ENCODE measurements at places on chromosomes 1 and 21.

DNA sequence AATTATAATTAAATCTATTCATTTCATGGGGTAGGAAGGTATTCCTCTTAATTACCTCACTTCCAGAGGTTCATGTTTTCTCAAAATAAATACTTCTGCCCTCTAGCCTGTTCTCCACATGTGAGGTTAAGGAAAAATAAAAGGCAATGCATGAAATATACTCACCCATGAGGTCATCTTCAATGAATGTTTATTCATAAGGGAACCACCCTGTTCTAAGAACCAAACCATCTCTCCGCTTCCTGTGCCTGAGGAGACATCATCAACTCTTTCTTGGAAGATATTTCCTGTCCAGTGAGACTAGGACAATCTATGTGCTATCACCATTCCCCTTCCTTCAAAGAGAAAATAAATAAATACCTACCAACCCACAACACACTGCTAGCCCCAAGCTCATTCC lies 513.7 kb upstream of the PLXNA2 start:
- no peak for DNase-seq

DNA sequence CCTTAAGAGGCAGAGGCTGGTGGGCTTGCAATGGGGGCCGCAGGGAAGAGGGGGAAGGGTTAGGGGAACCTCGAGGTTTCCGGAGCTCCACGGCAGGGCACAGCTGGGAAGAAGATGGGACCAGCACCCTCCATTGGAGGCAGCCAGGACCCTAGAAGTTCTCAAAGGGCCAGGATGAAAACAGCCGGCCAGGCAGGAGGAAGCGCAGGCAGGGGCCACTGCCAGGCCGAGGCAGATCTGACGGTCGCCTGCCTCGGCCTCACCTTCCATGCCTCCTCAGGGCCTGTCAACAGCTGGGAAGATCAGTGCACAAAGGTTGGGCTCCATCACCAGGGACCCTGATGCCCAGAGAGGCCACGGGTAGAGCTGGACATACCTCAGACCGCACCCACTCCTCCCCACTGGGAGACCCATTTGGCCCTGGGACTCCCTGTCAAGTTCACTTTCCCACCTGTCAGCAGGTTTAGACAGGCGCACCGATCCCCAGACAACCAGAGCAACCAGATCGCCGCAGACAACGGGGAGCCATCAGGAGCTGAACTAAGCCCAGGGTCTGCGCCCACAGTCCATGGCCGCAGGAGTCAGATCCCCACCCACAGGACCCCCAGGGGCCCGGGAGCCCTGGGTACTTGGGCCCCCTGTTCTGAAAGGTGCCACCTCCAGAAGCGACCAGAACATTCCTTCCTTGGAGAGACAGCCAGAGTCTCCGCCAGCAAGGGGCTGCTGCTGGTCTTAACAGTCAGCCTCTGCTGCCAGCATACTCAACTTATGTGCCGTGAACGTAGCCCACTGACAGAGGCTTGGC lies 2.2 kb downstream of the SLC19A1 start:
- no peak for DNase-seq

GRCh38 chr1:115670476-115671175 lies 28.9 kb downstream of the VANGL1 start:
- no peak for DNase-seq

DNA sequence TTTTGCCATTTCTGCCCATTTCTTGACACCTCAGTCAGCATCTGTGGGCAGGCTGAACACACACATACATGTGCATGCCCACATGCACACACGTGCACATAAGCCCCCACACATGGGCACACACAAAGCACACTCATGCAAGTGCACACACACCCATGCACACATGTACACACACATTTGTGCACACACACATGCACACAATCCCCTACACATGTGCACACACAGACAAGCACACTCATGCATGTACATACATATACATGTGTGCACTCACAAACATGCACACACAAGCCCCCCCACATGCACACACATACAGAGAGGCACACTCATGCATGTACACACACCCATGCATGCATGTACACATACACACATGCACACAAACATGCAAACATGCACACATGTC lies 83.5 kb upstream of the ACTRT2 start:
- DNase-seq = no peak

DNA sequence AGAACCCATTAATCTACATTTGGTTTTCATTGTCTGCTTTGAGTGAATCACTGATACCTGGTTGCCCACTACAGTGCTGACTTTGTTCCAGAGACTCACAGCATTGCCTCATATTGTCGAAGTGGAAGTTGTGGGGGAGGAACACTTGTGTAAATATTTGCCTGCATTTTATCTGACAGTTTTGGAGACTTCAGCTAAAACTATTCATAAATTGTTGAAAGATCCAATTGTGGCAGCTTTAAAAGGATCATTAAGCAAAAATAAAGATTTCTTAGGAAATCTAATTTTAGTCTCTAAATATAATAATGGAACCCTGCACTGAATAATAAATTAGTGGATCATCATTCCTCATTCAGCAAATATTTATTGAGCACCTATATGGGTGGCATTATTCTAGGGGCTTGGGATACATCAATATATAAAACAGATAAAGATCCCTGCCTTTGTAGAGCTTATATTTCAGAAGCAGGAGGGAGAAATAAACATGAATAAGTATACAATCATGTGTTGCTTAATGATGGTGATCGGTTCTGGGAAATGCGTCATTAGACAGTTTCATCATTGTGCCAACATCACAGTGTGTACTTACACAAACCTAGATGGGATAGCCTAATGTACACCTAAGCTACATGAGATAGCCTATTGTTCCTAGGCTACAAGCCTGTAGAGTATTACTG lies 73.5 kb downstream of the OSBPL9 start:
- no peak for DNase-seq

DNA sequence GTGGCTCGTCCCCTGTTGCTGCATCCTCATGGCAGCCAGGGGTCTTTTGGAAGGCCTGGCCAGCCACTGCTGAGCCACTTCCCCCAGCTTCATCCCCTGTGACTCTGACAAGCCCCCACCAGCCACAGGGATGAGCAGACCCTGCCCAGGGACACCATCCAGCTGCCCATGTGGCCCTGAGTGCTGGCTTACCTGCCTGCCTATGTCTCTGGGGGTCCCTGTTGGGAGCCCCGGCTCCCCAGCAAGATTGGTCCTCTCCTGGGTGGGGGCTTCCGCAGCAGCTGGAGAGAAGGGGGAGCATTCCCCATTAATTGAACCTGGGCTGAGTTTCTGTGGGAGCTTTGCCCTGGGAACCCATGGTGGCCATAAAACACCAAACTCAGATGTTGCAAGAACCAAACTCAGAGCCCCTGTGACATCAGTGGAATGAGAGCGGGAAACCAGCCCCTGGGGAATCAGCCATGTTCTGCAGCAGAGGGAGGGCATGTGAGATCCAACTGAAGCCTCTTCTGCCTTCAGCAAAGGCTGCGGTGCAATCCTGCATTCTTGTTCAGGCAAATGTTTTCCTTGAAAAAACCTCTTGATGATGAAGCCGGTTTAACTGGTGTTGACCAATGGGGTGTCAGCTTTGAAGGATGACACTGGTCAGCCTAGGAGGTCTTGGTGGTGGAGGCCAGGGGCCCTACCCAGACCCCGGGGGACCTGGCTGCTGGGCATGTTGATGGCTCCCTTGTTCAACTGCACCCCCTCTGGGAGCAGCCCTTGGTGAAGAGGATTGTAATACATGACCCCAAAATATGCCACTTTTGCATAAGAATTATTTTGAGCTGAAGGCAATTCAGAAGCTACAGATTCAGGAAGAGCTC lies 28.3 kb upstream of the COL18A1 start:
- no peak for DNase-seq

All from putamen (tissue), 1 donor.